IMR-90 (cell line): ENCODE measurements at places on chromosomes 1 and 21.

GRCh38 chr1:115729756-115730155 is 38.8 kb downstream of the CASQ2 start:
- DNase-seq: no peak

DNA sequence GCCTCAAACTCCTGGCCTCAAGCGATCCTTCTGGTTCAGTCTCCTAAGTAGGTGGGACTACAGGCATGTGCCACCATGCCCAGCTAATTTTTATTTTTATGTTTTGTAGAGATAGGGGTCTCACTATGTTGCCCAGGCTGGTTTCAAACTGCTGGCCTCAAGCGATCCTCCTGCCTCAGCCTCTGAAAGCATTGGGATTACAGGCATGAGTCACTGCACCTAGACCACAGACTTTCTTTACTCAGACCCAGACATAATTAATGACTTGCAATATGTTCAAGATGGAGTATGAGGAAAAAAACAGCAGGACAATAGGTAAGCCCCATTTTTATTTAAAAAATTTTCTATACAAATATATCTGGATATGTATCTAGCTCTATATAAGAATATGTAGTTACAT is 13.2 kb downstream of the KANK4 start:
- no peak for DNase-seq

- no peak for DNase-seq
These were observed 155.9 kb upstream of the COA6 start for GRCh38 chr1:234217316-234217840.

DNA sequence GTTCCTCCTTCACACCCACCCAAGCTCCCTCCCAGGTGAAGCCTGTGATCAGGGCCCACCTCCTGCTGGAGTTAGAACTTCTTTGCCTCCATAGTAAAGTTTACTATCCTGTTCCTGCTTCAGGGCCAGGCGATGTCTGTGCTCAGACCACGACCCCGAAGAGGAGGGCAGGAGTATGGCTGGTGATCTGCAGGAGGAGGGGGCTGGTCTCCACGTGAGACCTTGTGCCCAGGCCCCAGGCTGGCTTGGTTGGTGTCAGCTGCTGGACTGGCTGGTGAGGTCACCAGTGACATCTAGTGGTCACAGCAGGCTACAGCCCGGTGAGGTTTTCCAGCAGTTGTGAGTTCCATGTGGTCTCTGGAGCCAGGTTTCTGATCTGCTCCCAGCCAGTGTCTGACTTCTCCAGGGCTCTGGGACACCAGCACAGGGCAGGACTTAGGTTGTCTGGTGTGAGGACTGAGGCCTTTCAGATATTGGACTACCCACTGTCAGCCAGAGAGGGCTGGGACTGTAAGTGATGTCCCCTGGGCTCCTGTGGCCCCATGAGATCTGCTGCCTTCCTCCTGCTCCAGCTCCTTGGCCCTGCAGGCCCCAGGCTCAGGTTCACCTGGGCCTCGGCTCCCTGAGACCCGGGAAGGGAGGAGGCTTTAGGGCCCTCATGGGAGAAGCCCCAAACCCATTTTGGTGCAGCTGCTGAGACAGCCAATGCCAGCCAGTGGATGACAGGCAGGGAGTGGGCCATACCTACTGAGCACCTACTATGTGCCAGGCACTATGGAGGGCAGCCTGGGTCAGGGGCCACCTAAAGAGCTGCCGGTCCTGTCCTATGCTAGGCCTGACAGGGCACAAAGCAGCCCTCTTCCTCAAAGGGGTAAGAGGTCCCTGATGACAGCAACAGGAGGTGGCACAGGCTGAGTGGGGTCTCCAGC is 6.0 kb upstream of the UBL4B start:
- peak; percentile 69 for DNase-seq

DNA sequence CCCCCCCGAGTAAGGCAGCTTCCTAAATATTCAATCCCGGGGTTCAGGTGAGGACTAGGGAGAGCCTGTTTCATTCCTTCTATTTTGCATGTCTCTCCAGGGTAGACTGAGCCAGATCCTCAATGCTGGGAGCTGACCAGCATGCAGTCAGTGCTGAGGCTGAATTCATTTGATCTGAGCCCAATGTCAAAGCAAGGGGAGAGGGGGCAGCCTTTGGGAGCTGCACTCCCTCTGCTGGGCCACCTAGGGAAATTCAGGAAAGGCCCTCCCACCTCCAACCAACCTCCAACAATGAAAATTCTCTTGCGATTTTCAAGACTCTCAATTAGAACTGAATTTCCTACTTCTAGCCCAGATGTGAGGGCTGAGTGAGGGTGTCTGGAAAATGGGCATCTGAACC is 371.2 kb downstream of the NPHP4 start:
- no peak for DNase-seq

DNA sequence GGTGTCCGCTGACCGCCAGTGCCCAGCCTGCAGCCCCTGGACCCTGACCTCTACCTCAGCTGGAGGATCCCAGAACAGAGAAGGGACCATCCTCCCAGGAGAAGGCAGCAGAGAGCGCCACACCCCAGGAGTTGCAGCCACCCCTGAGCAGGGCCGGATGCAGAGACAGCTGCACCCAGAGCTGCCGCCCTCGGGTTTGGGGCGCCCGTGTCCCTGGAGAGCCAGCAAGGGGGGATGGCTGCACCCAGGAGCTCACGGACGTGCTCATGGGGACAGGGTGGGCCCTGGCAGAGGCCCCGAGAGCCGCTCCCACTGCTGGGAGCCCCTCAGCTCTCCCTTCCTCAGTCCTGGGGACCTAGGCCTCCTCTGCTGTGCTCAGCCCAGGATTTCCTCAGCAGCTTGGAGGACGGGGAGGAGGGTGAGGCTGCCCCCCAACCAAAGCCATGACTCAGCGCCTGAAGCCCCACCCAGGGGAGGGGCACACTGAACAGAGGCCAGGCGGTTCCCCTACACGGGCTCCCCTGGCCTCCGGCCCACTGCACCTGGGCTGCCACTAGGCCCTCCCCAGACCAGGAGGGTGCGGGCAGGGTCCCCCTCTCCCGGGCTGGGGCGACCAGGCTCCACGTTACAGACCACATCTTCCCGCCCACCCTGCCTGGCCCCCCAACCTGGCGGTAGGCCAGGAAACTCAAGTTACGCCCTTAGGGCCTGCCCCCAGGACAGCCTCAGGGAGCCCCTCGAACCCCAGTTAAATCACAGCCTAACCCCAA is 2.2 kb downstream of the ACAP3 start:
- DNase-seq: peak; percentile 71

GRCh38 chr1:3483801-3484444 is 29.5 kb downstream of the ARHGEF16 start:
- DNase-seq: no peak

DNA sequence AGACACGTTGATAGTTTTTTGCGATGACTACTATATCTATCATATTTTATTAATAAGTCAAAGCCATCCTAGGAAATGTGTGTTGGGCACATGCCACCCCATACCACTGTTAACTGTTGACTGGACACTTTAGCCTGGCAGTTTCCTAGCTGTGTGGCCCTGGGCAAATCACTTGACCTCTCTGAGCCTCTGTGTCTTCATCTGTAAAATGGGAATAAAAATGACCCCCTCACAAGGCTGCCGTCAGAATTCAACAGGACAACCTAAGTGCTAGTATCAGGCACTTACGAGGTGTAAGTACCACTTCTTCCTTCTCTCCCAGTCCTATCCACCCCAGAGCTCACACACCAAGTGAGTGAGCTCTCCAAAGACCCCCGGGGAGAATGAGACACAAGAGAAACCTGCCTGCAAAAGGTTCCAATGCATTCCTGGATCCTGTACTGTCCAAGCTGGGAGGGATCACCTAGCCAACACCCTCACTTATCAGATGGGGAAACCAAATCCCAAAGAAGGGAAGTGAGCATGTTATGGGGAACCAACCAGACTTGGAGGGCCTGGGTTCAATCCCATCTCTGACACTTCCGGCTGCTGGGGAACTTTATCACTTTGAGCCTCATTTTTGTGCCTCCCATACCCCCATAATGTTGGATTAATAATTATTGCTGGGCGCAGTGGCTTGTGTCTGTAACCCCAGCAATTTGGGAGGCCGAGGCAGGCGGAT is 24.9 kb downstream of the HSPG2 start:
- DNase-seq: no peak

- no peak for DNase-seq
These were observed 765 bp upstream of the VPS45 start for GRCh38 chr1:150066838-150067183.

DNA sequence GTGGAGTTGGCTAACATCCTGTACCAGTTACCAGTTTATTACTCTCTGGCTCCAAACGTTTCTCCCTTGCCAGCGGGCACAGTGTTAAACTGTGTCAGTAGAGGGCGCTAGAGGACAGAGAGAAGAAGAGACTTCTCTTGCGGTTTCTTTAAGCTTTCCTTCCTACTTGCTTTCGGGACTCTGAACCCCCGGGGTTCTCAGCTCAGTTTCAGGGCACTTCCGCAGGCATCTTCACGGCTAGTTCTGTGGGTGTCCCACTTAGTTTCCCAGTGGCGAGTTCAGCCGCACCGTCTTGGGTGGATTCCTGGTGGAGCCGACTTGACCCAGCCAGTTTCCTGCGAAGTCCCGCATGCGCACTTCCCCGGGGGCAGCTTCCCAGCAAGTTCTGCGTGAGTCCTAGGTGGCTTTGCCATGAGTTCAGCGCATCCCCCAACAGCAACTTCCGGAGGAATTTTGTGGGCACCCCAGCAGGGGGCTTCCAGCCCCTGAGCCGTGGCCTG is 37.9 kb upstream of the BTG2 start:
- peak; percentile 78 for DNase-seq

DNA sequence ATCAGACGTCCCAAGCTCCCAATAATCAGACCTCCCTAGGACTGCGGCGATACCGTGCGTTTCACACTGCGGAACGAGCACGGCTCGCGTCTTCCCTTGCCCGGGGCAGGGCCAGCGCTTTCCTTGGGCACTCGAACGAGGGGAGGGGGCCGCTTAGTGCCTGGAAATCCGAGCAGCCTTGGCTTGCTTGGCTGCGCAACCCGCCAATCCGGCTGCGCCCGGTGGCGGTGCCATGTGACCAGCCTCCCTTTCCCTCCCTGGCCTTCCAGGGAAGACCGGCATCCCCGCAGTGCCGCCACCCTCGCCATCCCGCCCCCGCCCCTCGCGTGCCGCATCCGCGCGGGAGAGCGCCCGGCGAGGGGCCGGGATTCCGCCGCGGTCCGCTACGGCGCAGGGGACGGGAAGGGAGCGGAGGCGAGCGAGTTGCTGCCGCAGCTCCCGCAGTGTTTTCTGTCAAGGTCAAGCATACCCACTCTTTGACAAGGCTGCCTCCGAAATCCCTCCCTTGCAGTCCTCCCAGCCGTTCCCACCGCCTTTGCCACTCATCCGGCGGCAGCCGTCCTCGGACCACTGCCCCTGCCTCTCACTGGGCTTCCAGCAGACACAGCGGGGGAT is 8.3 kb upstream of the RNF19B start:
- peak; percentile 45 for DNase-seq

DNA sequence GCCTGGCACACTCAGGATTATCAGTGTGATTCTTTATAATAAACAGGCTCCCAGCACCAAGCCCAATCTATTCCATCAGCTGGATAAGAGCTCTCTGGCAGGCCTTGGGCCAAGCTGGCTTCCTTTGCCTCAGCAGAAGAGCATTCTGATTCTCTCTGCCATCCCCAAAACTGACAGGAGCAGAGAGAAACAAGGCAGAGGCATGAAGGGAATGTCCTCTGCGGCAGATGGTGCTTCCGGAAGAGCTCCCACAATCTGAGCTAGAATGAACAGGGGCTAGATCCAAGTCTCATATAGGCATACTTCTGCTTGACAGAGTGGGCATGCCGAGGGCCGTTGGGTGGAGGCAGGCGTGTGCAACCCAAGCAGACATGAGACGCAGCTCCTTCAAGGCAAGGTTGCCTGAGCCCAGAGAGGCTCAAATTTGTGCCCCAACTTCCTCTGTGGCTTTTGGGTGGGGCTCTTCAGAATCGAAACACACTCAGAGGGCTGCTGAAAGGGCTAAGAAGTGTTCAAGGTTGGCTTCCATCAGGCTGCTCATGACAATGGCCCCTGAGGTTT is 4.0 kb downstream of the CAPN2 start:
- no peak for DNase-seq

- DNase-seq: no peak
These were observed 15.6 kb upstream of the RNF220 start for GRCh38 chr1:44389437-44389836.

- no peak for DNase-seq
These were observed 9.0 kb downstream of the SH2D2A start for GRCh38 chr1:156807627-156808026.

DNA sequence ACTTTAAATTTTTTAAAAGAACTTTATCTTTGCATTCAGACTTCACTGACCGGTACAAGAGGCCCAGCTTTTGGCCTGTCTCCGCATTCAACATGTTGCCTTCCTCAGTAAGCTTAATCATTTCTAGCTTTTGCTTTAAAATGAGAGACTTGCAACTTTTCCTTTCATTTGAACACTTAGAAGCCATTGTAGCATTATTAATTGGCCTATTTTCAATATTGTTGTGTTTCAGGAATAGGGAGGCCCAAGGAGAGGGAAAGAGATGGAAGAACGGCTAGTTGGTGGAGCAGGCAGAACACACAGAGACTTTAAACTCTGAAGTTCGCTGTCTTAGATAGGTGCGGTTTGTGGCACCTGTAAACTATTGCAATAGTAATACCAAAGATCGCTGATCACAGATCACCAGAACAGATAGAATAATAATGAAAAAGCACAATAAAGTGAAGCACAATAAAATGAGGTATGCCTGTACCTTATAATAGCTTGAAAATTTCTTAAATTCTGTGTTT is 31.4 kb downstream of the RABGAP1L start:
- DNase-seq: no peak

- no peak for DNase-seq
These were observed 64.7 kb upstream of the NGF start for GRCh38 chr1:115402753-115403184.

DNA sequence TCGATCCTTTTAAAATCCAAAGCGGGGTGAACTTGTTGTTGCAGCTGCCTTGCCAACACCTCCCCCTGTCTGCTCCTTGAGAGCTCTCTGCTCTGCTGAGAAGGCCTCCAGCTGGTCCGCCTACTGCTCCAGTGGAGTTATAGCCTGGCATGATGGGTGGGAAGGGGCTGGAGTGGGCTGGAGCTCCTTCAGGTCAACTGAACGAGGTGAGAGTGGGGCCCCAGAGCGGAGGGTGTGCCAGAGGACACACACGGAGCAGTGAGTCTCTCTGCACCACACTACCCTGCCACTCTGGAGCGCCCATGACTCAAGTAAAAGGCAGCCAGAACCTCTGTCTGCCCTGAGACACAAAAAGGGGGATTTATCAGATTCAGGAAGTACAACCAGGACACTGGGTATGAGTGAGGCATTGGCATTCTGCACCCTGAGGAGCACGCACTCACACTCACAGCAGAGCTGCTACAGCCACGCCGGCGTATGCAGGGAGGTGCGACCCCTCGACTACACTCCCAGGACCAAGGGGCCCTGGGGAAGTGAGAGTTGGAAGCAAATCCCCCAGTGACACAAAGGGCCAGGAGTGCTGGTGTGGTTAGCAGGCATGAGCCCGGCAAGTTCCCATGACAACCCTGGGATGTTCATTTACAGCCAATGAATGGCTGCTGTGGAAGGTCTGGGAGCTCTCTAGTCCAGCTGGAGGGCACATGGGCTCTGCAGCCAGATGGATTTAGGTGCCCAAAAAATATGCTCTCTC is 28.0 kb upstream of the EVA1B start:
- peak; percentile 86 for DNase-seq

- no peak for DNase-seq
These were observed 21.0 kb upstream of the LAMC1 start for GRCh38 chr1:183002267-183002666.
